ENCODE measurements at places on chromosomes 12 and 14. TPM values are rescaled to one million over a fixed set of nuclear protein-coding genes. Genes with fewer than 3 reads are reported as not detected.

GRCh38 chr14:61279082-61279481 is 2.1 kb downstream of the TMEM30B start:
- no peak for DNase-seq

- no peak for DNase-seq
Measured at GRCh38 chr12:55659486-55660385, 23.0 kb downstream of the OR10P1 start.

GRCh38 chr12:50991291-50991690 is 34.9 kb downstream of the SLC11A2 start:
- no peak for DNase-seq

GRCh38 chr14:74241652-74242017 is 2.4 kb downstream of the VSX2 start:
- DNase-seq: no peak

DNA sequence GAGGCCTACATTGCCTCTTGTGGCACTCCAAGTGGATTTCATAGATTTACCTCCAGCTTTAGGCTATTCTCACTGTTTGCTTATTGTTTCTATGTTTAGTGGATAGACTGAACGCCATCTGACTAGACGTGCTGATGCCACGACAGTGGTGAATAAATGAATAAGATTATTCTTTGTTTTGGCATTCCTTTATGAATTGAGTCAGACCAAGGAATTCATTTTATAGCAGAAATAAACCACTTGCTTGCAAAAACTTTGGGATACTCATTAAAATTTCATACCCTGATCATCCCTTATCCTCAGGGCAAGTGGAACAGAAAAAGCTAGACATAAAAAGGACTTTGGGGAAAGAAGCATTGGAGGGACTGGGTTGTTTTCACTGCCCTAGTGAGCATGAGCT is 71.7 kb upstream of the FERMT2 start:
- DNase-seq: no peak

DNA sequence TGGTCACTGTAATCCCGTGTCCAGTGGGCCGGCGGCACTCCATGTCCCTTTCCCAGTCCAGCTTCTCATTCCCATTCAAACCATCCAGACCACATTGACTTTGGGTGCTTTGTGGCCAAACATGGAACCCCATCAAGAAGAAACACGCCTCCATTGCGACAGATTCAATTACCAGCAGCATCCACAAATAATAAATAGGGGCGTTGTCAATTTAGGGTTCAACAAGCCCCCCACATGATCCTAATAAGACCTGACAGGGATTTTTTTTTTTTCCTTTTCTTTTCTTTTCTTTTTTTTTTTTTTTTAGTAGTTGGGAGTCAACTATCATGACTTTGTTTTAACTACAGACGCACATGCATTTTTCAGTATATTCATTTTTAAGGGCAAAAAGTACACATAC is 149.4 kb downstream of the DICER1 start:
- no peak for DNase-seq

- DNase-seq: no peak
Measured at GRCh38 chr12:75854681-75855309, 176.8 kb downstream of the PHLDA1 start.

GRCh38 chr12:105322070-105322469 is 8.4 kb upstream of the C12orf75 start:
- DNase-seq: no peak

- DNase-seq: no peak
Measured at GRCh38 chr14:92039063-92039718, 668 bp downstream of the TRIP11 start.

GRCh38 chr14:49464885-49465284 is 121.3 kb downstream of the RPS29 start:
- no peak for DNase-seq

- DNase-seq: no peak
Measured at GRCh38 chr14:68792678-68792978, 239 bp downstream of the ZFP36L1 start.

GRCh38 chr12:52367876-52368275 is 595 bp upstream of the KRT85 start:
- DNase-seq: no peak

DNA sequence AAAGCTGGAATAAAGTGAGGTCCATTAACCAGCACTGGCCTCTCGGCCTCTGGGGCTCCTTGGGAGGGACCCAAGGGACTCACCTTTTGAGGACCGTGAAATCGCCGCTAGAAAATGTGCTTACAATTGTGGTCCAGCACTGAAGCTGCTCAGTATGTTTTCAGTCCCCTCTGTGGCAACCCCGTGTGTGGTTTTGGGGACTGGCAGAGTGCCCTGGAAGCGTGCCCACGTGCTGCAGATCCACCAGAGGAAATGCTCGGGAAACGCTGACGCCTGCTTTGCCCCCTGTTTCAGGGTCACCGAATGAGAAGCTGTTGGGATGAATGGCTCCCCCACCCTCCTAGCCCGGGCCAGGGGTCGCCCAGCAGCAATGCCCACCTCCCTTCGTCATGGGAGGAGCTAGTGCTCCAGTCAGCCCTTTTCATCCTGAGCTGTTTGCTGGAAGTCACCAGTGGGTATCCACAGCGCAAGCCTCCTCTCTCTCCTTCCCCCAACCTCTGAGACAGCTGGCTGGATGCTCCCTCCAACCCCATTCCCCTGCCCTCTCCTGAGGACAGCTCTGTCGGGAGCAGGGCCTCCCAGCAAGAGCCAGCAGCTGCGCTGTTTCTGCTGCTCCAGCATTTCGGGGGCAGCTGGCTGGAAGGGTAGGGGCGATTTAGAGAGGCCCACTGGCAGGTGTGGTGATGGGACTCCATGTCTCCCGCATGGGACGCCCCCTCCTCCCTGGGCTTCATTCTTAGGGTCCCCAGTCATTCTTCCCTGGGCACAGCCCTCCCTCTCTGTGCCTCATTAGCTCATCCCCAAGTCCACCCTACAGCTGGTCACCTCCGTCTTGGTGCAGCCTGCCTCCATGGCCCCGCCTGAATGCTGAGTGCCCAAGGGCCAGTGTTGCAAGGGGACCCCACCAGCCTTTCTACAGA is 33.2 kb upstream of the PPP1R13B start:
- no peak for DNase-seq

DNA sequence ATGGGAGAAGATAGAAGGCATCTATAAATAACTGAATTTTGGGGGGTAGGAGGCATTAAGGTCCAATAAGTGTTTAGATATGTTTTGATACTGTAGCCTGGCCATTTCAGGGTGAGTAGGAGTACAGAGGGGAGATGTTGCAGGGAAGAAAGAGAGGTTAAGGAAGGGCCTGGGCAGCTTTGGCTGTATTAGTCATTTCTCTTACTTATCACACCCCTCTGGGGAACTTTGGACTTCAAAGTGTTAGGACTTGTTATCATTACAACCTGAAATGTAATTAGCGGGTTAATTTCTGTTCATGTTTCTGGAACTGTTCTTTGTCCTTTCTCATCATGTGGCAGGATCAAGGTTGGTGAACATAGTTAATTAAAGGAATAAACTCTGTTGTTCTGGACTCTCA is 40.3 kb downstream of the SUSD6 start:
- no peak for DNase-seq

- DNase-seq: no peak
Measured at GRCh38 chr14:89288114-89288513, 128.9 kb downstream of the FOXN3 start.

A2ML1 gene
- total RNA-seq: not detected

EXOC3L4 gene
- not detected for total RNA-seq

OAS2 gene
- 111 TPM for total RNA-seq

CIDEB gene
- total RNA-seq: 21.8 TPM

GSC gene
- not detected for total RNA-seq

PLCZ1 gene
- total RNA-seq: not detected
